ENCODE measurements at places on chromosomes 1 and 21. TPM values are rescaled to one million over a fixed set of nuclear protein-coding genes. Genes with fewer than 3 reads are reported as not detected.

Gene CFAP107
- not detected for polyA plus RNA-seq

Gene MIB2
- 40.4 TPM for polyA plus RNA-seq

Gene CASZ1
- 0.51 TPM for polyA plus RNA-seq

Gene PTPRC
- polyA plus RNA-seq = 0.11 TPM

Gene SPATA45
- 0.24 TPM for polyA plus RNA-seq

Gene ETV3L
- not detected for polyA plus RNA-seq

GRCh38 chr1:113353580-113353979, 36.7 kb upstream of the MAGI3 start:
- DNase-seq = no peak

- DNase-seq = no peak
These were observed 14.6 kb upstream of the TGFBR3 start for GRCh38 chr1:91900562-91900961.

- no peak for DNase-seq
These were observed 9.8 kb upstream of the KCNA3 start for GRCh38 chr1:110684491-110684890.

GRCh38 chr21:41712201-41712600, 54.7 kb downstream of the RIPK4 start:
- DNase-seq = no peak

GRCh38 chr21:33608559-33608958, 20.1 kb upstream of the DONSON start:
- DNase-seq = no peak

DNA sequence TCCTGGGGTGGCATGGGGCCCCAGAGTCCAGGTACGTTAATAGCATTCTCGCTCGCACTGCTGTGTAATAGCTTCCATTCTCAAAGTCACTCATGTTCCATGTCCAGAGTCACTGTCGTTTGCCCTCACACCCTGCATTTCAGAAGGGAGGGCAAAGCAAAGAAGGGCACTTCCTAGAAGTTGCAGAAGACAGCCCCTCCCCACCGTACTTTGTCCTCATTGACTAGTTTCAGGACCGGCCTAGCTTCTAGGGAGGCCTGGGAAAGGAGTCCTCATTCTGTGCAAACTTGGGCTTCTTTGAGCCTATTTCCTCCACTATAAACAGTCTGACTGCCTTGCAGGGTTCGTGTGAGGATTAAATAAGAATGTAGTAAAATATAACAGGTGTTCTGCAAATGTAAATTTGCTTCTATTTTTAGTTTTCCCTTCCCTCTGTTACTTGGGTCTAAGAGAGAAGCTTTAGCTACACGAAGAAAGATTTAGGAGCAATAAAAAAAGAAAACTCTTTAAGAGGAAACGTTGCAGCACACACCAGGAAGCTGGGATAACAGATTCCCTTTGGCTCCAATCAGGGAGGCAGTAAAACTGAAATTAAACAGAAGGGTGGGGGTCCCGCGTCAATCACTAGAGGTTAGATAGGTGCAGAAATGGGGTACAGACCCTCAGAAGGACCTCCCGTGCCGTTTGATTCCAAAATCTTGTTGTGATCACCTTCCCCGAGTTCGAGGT, 40.1 kb downstream of the ACTL8 start:
- no peak for DNase-seq

DNA sequence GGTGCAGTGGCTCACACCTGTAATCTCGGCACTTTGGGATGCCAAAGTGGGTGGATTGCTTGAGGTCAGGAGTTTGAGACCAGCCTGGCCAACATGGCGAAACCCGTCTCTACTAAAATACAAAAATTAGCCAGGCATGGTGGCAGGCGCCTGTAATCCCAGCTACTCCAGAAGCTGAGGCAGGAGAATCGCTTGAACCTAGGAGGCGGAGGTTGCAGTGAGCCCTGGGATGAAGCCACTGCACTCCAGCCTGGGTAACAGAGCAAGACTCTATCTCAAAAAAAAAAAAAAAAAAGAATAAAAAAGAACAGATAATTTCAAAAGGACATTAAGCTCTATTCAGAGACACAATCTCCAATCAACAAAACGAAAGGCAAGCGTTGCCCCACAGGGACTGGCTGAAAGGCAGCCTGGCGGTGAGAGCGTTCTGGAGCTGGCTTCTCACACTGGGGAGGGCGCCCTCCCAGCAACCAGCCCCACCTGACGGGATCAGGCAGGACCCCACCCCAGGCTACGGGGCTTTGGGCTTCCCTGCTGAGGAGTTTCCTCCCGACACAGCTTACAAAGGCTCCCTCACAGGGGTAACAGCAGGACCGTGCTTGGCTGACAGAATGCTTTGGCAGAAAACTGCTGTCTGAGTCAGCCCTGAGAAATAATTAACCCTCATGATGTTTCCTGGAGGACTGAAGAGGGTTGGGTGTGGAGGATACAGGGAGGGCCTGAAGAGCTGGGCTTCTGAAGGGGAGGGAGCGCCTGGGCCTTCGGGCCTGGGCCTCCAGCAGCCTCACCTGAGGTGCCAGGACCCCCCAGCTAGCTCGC, 31.1 kb upstream of the SRP9 start:
- DNase-seq = no peak

DNA sequence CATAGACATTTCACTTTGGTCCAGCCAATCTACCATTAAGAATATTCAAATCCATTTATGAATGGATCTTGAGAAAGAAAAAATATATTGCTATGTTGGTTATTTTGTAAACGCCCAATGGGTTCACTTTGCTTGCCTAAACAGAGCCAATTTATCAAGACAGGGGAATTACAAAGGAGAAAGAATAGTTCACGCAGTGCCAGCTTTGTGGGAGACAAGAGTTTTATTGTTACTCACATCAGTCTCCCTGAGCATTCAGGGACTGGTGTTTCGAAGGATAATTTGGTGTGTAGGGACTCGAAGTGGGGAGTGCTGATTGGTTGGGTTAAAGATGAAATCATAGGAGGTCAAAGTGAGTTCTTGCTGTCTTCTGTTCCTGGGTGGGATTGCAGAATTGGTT, 135.3 kb downstream of the GABPA start:
- DNase-seq = no peak

DNA sequence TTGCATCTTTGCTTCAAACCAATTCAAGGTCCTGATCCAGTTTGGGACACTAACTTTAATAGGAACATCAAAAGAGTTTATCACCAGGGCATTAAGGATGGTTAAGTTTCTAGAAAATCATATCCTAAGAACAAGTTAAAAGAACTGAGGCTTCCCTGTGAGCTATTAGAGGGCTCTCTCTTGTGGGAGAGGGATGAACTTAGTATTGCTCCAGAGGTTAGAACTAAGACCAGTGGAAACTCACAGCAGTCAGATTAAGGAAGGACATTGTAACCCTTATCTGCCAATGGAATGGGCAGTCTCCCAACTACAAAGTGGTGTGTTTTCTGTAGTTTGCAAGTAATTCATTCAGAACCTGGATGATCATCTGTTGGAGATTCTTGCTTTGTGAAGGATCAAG, 36.8 kb downstream of the UBE2U start:
- no peak for DNase-seq

DNA sequence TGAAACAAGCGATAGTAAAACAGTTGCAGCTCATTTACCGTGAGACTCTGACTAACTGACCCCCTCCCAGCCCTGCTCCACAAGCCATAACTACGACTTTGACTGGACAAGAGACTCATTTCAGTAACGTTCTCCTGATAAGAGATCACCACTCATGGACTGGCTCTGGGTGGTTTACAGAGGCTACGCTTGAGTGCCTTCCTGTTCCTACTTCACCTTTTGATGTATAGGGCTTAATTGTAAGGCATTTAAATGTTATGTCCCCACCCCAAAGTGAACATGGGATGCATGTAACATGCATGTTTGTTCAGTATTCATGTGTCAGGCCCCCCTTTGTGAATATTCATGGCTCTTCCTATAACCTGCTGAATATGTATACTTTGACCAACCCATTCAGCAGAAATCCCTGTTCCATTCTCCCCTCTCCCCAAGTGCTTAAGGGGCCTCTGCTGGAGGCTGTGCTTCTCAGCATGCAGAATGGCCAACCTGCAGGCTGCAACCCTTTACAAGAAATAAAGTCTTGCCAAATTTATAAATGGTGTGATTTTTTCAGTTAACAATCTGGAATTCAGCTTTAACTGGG, 50.7 kb upstream of the SPOCD1 start:
- no peak for DNase-seq
